ENCODE measurements at places on chromosomes 3 and 15. TPM values are rescaled to one million over a fixed set of nuclear protein-coding genes. Genes with fewer than 3 reads are reported as not detected.

- peaks cover 54% of the 10 kb centered on the region for H3K27me3 ChIP-seq
- no peak for DNase-seq
- no peaks in the 10 kb centered on the region for H3K36me3 ChIP-seq
These were observed 69.5 kb upstream of the EPHB3 start for GRCh38 chr3:184491867-184492615.

Gene ATP11B
- 127 TPM for total RNA-seq

- H3K4me1 ChIP-seq = no peaks in the 10 kb centered on the region
- DNase-seq = no peak
- no peak overlapping the region for H3K4me3 ChIP-seq
These were observed 130.3 kb downstream of the THSD4 start for GRCh38 chr15:71245588-71245987.

DNA sequence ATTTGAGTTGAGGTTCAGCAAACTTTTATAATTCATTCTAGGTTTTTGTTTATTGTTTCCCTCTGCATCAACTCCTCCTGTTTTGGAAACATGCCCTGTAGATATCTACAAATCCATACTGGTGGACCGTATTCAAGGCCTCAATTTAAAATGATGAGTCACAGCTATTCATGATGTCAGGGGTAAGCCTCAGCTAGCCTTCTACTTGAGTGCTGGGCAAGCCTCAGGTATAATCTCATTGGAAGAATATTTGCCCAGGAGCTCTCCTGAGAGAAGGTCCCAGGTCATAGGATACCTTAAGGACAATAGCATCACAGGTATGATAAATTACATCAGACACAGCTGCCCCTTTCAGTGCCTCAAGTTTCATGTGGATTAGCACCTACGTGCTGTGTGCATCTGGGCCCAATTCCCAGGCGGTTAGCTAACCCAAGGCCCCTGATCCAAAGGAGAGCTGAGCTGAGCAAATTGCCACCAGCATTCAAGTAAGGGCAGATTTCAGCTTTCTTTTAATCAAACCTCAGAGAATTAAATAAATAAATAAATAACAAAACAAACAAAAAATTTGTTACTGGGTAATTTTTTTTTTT lies 87.5 kb downstream of the KCNMB2 start:
- H3K27ac ChIP-seq = no peak overlapping the region
- no peak for DNase-seq
- no peaks in the 10 kb centered on the region for H3K27me3 ChIP-seq
- H3K4me3 ChIP-seq = no peak overlapping the region

- peak overlapping the region; percentile 95 for H3K27ac ChIP-seq
- H3K4me3 ChIP-seq = peak overlapping the region; percentile 12
- H3K4me1 ChIP-seq = peaks cover 62% of the 10 kb centered on the region
- H3K27me3 ChIP-seq = no peaks in the 10 kb centered on the region
- DNase-seq = peak; percentile 29
These were observed 63.6 kb downstream of the SMAD6 start for GRCh38 chr15:66765478-66766281.

DNA sequence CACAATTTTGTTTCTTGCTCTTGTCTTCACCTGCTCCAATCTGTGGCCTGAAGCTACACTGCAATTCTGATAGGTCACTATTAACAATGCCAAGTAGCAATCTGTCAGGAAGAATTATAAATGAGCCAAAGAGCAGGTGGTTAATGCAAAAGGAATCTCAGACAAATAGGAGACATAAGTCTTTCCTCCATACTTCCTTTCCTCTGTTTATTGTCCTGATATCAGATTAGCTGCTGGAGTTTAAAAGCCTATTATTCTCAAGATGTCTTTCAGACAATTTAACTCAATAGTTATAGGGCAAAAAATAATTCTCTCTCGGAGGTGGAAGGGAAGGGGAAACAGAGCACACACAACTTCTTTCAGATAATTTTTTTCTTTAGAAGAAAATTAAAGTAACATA lies 491.6 kb downstream of the MFSD1 start:
- no peaks in the 10 kb centered on the region for H3K36me3 ChIP-seq
- H3K4me1 ChIP-seq = no peaks in the 10 kb centered on the region
- no peak overlapping the region for H3K27ac ChIP-seq
- peaks cover 21% of the 10 kb centered on the region for H3K27me3 ChIP-seq
- H3K4me3 ChIP-seq = no peak overlapping the region

Gene TEX55
- not detected for total RNA-seq

Gene GREM1
- total RNA-seq = 0.17 TPM

Gene HRG
- not detected for total RNA-seq

DNA sequence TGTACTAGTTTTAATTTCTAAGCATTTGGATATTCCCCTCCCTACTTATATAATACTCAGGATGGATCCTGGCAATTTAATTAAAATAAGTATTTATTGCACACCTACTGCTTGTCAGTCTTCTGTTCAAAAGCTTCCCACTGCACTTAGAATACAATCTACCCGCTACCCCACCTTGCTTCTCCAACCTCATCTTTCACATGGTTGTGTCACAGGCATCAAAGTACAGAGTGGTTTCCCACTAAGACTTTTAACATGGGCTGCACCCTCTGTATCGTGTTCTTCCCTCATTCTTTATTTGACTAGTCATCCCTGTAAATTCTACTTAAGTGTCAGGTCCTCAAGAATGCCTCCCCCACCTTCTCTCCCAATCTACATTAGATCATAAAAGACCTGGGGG lies 35.0 kb downstream of the RIOX2 start:
- peaks cover 2% of the 10 kb centered on the region for H3K36me3 ChIP-seq
- peaks cover 5% of the 10 kb centered on the region for H3K4me1 ChIP-seq
- peaks cover 33% of the 10 kb centered on the region for H3K27me3 ChIP-seq
- no peak for DNase-seq
- no peak overlapping the region for H3K4me3 ChIP-seq

- H3K4me3 ChIP-seq = no peak overlapping the region
- DNase-seq = no peak
- H3K4me1 ChIP-seq = peaks cover 8% of the 10 kb centered on the region
- H3K27me3 ChIP-seq = peaks cover 2% of the 10 kb centered on the region
- no peaks in the 10 kb centered on the region for H3K36me3 ChIP-seq
These were observed 47.1 kb upstream of the BNIP2 start for GRCh38 chr15:59736181-59736580.

Gene RAB6B
- 10.5 TPM for total RNA-seq

Gene RASA2
- total RNA-seq = 17.8 TPM

GRCh38 chr3:157101486-157101885 lies 58.5 kb downstream of the CCNL1 start:
- no peaks in the 10 kb centered on the region for H3K36me3 ChIP-seq
- H3K4me1 ChIP-seq = peaks cover 4% of the 10 kb centered on the region
- peaks cover 11% of the 10 kb centered on the region for H3K27me3 ChIP-seq
- H3K4me3 ChIP-seq = no peak overlapping the region
- DNase-seq = no peak
- no peak overlapping the region for H3K27ac ChIP-seq

GRCh38 chr15:68259883-68260282 lies 17.7 kb upstream of the FEM1B start:
- no peak for DNase-seq
- peaks cover 4% of the 10 kb centered on the region for H3K27me3 ChIP-seq
- H3K27ac ChIP-seq = no peak overlapping the region
- no peak overlapping the region for H3K4me3 ChIP-seq

DNA sequence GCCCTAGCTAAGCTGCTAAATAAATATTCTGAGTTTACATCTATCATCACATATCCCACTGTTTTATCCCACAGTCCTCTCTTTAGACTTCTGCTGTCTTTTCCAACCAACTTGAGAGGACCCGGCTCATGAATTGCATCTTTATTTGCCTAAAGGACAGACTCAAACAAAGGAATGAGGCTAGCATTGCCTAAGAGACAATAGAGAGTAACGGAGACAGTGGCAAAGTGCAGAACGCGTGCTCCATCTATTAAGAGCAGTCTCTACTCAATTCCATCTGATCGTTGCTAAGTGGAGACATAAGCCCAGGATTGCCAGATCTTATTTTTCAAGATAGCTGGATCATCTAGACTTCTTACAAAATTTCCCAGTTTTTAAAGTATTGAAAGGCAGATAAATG lies 2.3 kb downstream of the ADAMTSL3 start:
- no peak for DNase-seq
- H3K4me3 ChIP-seq = no peak overlapping the region
- H3K27ac ChIP-seq = no peak overlapping the region
- peaks cover 57% of the 10 kb centered on the region for H3K27me3 ChIP-seq

DNA sequence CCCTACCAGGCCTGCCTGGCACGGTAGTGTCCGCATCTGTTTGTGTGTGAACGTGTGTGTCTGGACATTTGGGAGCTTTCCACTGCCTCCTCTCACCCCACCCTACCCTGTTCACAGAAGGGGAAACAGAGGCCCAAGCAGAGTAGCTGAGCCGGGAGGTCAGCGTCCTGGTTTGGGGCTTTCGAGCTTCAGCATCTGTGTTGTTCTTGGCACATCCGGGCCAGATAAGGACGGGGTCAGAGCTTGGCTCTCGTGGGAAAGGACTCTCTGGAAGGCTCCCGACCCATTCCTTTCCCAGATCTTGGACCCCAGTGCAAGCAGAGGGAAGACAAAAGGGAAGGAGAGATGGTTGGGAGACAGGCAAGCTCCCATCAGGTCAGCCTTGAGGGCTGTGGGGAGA lies 6.3 kb upstream of the PTH1R start:
- H3K4me3 ChIP-seq = no peak overlapping the region
- peaks cover 43% of the 10 kb centered on the region for H3K27me3 ChIP-seq
- no peak overlapping the region for H3K27ac ChIP-seq
- H3K4me1 ChIP-seq = peaks cover 2% of the 10 kb centered on the region

Gene AMIGO3
- not detected for total RNA-seq

DNA sequence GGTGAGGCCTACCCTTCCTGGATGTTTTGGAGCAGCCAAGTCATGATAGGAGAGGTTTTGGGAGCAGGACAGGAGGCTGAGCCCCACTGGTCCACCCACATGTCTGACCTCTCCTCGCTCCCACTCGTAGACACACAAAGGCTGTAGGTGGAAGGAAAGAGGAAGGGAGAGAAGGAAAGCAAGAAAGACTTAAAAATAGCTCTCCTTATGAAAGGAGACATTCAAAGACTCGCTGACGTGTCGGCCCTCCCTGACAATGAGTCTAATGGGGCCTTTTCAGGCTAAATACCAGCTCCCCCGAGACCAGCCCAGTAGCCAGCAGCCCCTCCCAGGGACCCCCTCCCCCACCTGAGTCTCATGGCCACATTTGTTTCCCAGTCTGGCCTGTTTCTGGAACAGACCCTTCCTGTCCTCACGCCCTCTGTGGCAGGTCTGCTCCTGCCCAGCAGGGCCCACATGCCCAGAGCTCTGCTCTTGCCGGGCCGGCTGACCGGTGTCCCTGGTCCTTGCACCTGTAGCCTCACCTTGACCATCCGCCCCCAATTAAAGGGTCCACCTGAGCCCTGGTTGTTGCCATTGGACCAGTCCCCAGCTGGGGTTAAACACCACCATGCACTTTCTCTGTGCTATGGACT lies 49.3 kb downstream of the FGD5 start:
- no peak for DNase-seq
- H3K4me3 ChIP-seq = no peak overlapping the region
- H3K27ac ChIP-seq = no peak overlapping the region
- H3K36me3 ChIP-seq = no peaks in the 10 kb centered on the region
- peaks cover 28% of the 10 kb centered on the region for H3K27me3 ChIP-seq
- H3K4me1 ChIP-seq = peaks cover 10% of the 10 kb centered on the region

Gene KIF7
- total RNA-seq = 22.8 TPM

DNA sequence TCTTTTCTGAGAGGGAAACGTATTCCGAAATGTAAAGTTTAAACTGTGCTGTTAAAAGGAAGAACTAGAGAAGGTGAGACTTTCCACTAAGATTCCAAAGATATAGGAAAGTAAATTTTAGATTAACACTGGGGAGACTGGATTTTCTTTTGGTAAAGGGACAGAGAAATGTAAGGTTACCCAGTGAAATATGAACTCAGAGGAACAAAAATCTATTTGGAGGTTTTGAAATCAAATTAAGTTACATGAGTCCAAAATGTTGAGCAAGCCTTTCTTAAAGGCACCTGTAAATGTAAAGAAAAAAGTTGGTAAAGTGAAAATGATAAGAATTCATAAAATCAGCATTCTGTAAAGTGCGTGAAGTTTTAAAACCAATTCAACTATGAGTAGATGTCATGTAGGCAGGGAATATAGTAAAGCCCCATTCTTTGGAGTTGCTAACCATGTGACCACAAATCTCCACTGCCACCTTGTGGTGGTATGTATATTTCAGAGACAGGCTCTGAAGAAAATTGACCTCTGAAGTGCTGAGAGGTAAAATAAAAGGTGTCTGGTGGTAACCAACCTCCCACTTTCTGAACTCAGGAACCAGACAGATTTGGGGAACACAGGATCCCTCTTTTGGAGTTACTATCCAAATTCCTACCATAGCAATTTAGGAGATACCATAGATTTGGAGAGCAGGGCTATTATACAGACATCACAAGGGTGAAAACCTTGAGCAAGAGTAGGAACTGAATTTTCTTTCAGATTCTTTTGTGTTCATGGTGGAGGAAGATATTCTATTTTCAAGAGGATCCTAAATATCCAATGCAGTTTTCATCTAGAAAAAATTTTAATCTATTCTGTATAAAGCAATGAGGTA lies 215.3 kb downstream of the ROBO2 start:
- no peak overlapping the region for H3K4me3 ChIP-seq
- peaks cover 37% of the 10 kb centered on the region for H3K4me1 ChIP-seq
- peaks cover 8% of the 10 kb centered on the region for H3K36me3 ChIP-seq
- H3K27me3 ChIP-seq = no peaks in the 10 kb centered on the region
- H3K27ac ChIP-seq = peak overlapping the region; percentile 25

- H3K27me3 ChIP-seq = no peaks in the 10 kb centered on the region
- peak; percentile 18 for DNase-seq
- no peaks in the 10 kb centered on the region for H3K36me3 ChIP-seq
- no peak overlapping the region for H3K4me3 ChIP-seq
These were observed 51.6 kb upstream of the CP start for GRCh38 chr3:149273096-149273751.

DNA sequence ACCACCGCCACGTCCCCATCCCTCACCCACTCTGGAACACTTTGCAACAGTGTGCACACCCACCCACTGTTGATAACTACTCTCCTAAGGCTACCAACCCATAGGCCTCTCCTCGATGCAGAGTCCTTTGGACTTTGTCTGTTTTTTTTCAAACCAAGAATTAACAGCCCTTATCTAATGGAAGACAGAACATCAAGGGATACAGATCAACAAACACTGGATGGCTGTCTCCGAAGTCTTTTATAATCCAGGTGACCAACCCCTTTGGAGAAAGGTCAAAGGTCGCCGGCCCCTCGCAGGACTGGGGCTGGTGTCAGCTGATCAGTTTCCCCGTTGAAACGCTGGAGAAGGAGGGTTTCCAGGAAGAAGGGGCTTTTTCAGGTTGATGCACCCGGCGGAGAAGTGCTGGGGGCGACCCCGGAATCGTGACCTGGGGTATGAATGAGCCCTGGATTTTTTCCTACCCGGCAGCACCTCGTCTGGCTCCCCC lies 532 bp downstream of the B4GALT4 start:
- peak; percentile 24 for DNase-seq
- peak overlapping the region; percentile 90 for H3K4me3 ChIP-seq
- no peaks in the 10 kb centered on the region for H3K27me3 ChIP-seq
- peaks cover 13% of the 10 kb centered on the region for H3K36me3 ChIP-seq

GRCh38 chr15:37104424-37104981 lies 4.2 kb upstream of the MEIS2 start:
- H3K36me3 ChIP-seq = no peaks in the 10 kb centered on the region
- peak overlapping the region; percentile 99 for H3K27ac ChIP-seq
- H3K4me1 ChIP-seq = peaks cover 54% of the 10 kb centered on the region
- no peak for DNase-seq
- H3K4me3 ChIP-seq = peak overlapping the region; percentile 92

Gene TMEM212
- total RNA-seq = not detected
